Fibroblast of skin of back (primary cell): ENCODE measurements at places on chromosomes 13 and 19.

- no peak for DNase-seq
These were observed 37.4 kb downstream of the TMEM255B start for GRCh38 chr13:113796211-113796963.

- no peak for DNase-seq
These were observed at the start of gene C19orf38 for GRCh38 chr19:10848230-10848856. Gene C19orf38, plus strand, starts transcription at chr19:10848415. Its CDS starts 94 bp downstream, at chr19:10848509.

GRCh38 chr13:111527614-111528229 is 207.3 kb downstream of the TEX29 start:
- DNase-seq, result no peak

DNA sequence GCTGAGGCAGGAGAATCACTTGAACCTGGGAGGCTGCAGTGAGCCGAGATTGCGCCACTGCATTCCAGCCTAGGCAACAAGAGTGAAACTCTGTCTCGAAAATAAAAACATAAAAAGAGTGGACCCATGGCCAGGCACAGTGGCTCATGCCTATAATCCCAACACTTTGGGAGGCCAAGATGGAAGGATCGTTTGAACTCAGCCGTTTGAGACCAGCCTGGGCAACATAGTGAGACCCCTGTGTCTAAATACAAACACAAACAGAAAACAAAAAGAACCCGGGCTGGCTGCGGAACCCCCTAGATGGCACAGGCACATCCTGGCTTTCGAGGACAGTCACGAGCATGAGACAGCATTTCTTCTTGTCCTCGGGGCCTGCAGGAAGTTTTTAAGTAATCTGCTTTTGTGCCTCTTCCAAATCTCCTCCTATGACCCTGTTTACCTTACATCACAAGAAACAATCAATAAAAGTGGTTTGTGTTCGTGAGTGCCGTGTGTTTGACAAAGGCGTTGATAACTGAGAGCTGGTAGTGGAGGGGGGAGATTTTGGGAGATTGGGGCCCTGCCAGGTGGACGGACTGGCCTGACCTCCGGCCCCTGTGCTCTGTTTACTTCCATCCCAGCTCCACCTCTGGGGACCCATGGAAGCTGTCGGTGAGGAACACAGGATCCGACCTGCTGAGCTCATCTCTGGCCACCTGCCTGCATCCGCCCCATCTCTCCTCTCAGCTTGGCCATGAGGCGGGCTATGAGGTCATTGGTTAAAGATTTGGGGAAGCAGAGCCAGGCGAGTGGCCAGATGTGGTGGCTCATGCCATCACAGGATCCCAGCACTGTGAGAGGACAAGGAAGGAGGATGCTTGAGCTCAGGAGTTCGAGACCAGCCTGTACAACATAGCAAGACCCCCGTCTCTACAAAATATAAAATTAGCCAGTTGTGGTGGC is 5.9 kb upstream of the GDF15 start:
- peak; percentile 59 for DNase-seq

DNA sequence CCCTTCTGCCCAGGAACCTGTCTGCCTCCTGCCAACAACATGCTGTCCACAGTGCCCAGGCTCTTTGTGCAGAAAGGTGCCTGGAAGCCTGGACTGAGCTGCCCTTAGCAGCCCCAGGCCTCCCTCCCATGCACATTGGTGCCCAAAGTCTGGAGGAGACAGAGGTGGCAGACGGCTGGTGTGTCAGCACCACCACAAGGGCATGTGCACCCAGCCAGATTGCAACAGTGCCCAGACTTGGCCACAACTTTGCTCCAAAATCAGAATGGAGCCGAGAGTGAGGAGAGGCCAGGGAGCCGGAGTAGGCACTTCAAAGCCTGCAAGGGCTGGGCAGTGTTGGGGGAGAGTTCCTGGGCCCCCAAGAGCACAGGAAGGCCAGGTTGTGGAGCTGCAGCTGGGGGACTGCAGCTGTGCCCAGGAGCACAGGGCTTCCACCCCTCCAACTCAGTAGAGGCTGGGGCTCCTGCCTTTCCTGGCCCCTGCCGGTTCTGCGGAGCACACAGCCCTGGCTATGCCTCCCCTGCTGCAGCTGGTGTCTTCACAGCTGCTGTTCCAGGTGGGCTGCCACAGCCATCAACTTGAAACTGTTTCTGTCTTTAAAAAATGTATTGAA is 1255.8 kb downstream of the SLITRK5 start:
- DNase-seq, result no peak

GRCh38 chr19:10155839-10156238 is 36.1 kb upstream of the EIF3G start:
- DNase-seq, result no peak

GRCh38 chr13:110162866-110163658 is 143.9 kb downstream of the COL4A1 start:
- no peak for DNase-seq

DNA sequence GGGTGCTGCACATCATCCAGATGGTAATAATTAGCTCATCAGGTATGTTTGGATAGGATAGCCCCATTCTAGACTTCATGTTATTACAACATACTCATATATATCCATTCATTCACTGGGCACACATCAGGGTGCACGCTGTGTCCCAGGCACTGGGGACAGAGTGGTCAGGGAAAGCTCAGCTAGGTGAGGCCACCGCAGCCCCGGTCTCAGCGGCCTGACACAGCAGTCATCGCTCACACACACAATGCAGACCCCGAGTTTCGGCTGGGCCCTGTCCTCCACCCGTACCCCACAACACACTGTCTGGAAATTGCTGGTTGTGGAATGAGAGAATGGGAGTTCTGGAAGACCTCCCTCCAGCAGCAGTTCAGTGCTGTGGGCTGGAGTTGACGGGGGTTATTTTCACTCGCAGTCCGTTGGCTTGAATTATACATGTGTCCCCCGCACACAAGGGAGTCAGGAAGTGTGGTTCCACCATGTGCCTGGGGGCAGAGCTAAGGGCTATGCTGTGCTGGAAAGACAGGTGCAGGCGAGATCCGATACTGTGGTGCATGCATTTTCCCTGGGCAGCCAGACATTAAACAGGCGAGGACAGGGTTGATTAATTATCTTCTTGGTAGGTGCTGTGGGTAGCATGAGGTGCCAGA is 257.6 kb downstream of the TEX29 start:
- DNase-seq, result no peak

- DNase-seq, result no peak
These were observed 299.5 kb downstream of the MZT1 start for GRCh38 chr13:72427757-72428528.

- DNase-seq, result no peak
These were observed 113.2 kb downstream of the STARD13 start for GRCh38 chr13:33172400-33172799.

DNA sequence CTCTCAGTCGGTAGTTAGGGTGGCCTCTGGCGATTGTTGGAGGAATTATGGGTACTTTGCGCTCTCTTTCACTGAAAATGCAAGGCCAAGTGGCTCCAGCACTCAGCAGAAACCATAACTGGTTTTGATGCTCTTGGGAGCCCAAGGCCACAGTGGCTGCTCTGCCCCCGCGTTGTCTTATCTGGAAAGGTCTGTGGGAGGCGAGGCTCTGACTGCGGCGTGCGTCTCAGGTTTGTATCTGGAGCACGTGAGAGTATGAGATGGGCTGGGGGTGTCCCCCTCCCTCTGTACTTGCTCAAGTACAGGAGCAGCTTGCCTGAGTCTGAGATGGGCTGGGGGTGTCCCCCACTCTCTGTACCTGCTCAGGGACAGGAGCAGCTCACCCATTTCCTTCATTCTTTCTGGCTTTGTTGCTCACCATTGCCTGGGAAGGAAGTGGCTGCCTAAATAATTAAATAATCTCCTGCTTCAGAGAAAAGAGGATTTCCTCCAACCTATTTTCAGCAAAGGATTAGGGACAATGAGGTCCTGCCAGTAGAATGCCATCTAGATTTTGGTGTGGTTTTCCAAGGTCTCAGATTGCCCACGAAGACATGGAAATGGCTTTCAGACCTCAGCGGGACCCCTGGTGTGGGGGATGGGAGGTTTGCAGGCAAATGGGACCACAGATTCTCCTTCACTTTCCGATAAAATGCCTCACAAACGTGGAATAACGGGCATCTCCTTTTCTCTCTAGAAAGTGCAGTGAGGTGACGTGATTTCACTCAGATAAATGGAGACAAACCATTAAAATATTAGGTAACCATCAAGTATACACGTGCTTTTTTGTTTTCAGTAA is 14.7 kb downstream of the ATP11A start:
- no peak for DNase-seq

DNA sequence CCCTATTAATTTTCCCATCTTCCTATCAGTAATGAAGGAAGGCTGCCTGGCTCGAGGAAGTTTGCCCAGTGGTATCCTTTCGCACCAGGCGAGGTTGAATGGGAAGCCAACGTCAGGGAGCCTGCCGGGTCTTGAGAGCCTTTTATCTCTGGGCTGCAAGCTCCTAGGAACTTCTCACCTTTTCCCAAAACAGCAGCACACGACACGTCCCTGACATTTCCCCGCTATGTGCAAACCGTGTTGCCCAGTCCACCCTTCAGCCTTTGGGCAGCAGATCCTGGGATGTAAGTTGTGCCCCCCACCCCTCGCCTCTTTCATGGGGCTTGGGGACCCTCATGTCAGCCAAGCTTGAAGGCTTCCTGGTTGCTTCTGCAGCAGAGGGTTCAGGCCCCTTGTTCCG is 179.1 kb downstream of the ZNF536 start:
- no peak for DNase-seq

GRCh38 chr19:15911599-15912235 is 13.8 kb upstream of the CYP4F2 start:
- DNase-seq, result no peak

DNA sequence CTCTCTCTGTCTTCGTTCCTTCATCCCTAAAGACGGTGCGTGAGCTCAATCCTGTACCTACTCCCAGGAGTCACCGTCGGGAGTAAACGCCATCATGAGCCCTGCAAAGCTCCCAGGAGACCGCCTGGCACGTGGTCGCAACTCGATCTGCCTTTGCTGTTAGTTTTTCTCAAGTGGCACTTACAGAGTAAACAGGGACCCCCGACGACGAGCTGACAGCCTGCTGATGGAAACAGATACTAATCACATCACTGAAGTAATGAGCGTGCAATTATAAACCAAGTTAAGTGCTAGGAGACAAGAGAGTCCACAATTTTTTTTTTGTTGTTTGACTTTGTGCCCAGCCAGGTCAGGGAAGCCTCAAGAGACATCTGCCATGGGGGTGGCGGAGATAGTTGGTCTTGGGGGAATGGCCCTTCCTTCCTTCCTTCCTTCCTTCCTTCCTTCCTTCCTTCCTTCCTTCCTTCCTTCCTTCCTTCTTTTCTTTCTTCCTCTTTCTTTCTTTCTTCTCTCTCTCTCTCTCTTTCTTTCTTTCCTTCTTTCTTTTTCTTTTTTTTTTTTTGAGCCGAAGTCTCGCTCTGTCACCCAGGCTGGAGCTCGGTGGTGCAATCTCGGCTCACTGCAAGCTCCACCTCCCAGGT is 23.6 kb downstream of the CACNG6 start:
- DNase-seq, result no peak

- no peak for DNase-seq
These were observed 2.6 kb upstream of the GSX1 start for GRCh38 chr13:27789495-27790303.

DNA sequence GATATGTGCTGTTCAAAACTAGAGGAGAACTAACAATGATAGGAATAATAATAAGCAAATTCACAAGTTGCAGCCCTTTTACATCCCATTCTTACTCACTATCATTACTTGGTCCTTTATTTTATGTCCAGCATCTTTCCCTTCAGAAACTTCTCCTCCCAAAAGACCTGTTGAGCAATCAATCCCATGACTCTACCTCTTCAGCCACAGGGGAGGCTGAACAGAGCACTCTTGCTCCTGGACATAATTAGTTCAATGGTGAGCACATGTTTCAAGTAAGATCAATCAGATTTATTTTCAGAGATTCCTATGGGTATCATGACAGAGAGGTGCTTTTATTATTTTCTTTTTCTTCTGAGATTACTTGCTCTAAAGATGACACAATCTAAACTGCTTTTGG is 260.0 kb downstream of the COG6 start:
- DNase-seq, result no peak

DNA sequence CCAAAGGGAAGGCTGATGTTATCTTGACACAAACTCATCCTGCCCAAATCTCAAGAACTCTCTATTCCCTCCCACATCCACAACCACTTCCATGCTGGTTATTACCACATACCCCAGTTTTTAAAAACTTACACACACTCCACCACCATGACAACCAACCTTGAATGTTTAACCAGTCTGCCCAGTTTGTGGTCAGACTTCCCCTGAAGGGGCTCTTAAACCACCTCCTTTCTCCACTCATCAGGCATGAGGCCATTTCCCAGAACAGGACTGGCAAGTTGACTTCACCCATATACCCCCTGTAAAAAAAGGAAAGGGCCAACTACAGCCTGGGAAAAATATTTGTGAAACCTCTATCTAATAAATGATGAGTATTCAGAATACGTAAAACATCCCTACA is 12.4 kb upstream of the ZSCAN4 start:
- no peak for DNase-seq

- DNase-seq, result peak; percentile 6
These were observed 40.7 kb downstream of the PCCA start for GRCh38 chr13:100129605-100130004.

DNA sequence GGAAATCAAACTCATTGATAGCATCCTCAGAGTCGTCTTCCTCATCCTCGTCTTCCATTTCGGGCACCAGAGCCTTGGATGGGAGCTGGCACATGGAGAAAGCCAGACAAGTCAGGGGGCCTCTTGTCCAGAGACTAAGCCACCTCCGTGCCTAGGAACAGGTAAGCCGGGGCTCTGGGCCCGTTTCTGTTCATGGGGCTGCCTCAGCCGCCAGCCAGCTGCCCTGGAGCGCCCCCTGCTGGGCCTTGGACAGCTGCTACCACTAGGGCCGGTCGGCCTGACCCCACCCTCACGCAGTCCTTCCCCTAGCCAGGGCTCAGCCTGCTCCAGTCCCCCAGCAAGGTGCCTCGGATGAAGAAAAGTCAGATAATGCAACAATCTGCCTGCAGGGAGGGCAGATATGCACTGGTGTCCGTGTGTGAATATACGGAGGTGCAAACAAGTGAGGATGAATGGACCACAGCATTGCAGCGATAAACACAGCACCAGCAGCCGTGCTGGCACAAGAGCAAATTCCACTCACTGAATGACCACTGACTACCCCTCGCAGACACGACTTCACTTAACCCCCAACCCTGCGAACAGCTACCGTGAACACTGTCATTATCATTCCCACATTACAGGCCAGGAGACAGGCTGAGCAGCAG is 11.9 kb upstream of the PRKD2 start:
- DNase-seq, result peak; percentile 47

DNA sequence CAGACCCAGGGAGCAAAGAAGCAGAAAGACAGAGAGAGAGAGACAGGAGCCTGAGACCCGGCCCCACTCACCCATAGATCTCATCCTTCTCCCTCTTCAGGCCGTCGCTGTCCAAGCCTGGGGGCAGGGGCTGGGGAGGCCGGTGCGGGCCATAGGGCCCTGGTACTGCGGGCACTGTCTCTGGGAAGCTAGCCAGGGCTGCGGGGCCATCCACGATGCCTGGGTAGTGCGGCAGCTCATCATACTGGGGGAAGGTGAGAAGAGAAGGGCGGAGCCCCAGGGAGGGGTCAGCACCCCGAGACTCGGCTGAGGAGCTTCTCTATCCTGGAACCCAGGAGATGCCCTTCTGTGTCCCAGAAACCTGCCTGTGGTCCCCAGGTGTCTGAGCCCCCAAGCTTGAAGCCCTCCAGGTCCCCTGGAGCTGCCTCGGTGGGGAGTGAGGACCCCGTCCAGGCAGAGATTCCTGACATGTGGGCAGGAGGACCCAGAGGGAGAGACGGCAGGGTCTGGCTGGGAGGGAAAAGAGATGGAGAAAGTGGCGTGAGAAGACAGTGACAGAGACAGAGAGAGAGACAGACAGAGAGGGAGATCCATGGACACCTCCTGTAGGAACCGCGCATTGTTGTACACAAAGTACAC is 2.1 kb downstream of the MEIS3 start:
- DNase-seq, result no peak
